ENCODE measurements at places on chromosomes 7 and 10. TPM values are rescaled to one million over a fixed set of nuclear protein-coding genes. Genes with fewer than 3 reads are reported as not detected.

DNA sequence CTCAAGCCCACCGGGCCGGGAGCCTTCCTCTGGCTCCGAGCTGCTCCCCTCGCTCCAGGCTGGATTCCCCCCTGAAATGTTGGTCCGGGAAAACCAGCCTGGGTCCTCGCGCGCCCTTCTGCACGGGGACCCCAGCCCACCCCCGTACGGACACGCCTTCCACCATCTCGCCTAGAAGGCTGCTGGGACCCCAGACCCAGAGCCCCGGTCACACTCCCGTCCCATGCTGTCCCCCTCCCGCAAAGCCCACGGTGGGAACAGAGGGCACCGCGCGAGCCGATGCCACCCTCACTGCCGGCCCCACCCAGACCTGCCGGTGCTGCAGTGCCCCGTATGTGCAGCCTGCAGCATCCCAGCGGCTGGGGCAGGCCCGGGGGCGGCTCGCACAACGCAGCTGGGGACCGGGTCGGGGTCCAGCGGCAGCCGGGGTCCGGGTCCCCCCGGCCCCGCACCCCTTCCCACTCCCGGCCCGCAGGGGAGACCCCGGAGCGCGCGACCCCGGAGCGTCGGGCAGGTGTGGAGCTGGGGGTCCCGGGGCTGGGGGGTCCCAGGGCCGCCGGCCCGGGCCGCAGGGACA lies 871 bp downstream of the SPOCK2 start:
- peak; percentile 70 for DNase-seq

DNA sequence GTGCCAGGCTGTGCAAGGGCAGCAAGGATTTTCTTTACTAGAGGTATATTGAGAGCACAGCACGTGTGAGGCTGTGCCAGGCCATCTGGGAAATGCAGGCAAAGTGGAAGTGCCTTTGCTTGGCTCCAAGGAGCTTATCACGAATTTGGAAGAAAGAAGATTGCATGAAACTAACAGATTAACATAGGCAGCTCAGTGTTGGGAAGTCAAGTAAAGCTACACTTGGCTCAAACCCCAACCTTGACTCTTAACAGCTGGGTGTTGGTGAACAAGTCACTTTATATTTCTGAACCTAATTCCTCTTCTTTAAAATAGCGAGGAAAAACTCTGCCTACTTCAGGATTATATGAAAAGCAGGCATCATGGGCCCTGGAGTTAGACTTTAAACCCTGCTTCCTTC lies 105.2 kb downstream of the PLCE1 start:
- DNase-seq: no peak

DNA sequence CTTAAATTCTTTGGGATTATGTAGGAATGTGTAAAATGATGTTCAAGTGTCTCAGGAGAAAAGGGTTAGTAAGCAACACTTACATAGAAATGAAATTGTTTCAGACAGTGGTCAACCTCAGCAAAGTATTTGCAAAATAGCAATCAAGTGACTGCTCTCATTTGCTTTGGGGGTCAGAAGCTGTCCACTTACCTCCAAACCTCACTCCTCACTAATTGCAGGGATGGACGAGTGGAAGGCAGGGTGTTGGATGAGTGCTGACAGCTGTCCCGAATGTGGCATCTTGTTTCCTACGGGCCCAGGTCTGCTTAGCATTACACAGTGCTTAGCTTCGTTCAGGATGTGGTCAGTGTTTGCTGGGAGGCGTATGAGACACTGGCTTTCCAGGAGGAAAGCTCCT lies 437.0 kb downstream of the SUGCT start:
- no peak for DNase-seq

GRCh38 chr10:110820321-110820814 lies 51.4 kb upstream of the PDCD4 start:
- no peak for DNase-seq

DNA sequence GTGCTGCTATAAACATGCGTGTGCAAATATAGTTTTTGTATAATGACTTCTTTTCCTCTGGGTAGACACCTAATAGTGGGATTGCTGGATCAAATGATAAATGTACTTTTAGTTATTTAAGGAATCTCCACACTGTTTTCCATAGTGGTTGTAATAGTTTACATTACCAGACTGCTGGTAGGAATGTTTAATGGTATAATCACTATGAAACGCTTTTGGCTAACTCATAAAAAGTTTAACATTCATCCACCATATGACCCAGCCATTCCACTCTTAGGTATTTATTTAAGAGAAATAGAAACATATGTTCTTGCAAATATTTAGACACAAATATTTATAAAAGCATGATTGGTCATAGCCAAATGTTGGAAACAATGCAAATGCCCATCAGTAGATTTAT lies 32.1 kb upstream of the TFEC start:
- DNase-seq: no peak

DNA sequence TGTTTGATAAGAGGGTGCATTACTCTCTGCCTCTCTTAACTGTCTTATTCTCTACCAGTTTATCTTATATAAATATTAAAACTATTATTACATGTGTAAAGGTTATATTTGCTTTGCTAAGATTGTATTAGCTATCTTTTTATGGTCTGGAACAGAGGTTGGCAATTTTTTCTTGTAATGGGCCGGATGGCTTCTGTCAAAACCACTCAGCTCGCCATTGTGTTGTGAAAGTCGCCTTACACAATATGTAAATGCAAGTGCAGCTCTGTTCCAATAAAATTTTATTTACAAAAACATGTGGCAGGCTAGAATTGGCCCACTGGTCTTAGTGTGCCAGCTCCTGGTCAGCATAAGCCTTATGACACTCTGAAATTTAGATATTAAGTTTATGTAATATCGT lies 185.8 kb downstream of the SDK1 start:
- no peak for DNase-seq

GRCh38 chr7:154584352-154585252 lies 418.3 kb downstream of the PAXIP1 start:
- no peak for DNase-seq

DNA sequence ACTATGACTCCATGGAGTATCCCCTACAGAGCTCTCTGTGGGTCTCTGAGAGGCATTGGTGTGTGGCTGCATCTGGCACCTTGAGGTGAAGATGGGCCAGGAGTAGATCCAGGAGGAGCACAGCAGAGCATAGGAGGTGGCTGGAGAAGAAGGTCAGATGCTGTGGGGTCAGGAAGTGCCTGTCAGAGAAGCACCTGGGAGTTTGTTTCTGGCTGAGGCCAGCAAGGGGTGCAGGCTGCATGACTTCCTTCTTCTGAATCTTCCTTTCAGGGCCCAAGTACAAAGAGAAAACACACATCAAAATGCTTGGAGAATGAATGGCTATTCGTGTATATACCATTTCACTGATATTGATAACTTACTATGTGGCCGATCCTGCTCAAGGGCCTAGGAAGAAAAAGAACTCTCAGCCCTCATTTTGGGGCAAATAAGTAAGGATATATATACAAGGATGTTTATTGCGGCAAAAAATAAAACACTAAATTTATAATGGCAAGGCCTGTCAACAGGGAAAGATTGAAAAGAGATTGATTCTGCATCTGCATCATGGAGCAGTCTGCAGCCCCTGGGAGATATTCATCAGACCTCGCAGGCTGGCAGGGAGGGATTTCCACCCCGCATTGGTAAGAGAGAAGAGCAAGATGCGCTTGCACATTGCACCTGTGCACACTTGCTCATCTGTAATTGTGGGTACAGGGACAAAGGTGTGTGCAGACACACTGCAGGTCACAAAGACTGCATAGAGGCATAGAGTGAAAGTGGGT lies 39.2 kb downstream of the PTPRE start:
- no peak for DNase-seq

DNA sequence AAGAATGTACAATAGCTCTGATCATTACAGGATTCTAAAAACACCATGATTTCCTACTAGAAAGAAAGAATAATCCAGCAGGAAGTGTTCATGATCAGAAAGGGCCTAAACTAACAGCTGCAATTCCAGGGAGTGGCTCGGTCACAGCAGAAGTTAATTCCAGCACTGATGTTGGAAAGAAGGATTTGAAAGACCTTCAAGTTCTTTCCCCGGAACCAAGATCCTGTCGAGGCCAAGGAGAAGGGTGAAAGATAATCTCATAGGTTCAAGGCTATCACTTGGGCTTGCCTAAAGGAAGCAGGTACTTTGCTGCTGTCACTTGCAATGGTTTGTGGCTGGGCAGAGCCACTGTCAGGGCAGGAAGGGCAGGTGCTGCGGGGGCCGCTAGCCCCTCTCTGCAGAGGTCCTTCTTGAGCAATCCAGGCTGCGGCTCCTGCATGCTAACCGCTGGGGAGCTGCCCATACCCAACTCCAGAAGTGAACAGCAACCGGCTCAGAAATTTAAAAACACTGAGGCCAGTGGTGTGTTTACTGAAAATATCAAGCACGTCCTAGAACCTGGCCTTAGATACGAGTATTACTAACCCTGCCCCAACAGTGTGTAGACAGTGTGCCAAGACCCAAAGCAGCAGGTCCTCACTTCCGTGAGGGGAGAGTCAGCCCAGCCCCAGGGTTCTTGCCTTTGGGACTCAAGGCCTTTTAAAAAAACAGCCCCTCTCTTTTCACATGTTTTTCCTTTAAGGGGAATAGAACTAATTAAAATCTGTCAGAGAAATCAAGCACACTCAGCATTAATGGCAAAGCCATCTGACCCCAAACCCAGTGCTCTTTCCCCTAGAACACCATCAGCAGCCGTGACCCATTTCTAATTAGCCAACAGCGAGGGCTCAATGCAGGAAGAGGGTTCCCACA lies 76.8 kb downstream of the VIPR2 start:
- DNase-seq: no peak

DNA sequence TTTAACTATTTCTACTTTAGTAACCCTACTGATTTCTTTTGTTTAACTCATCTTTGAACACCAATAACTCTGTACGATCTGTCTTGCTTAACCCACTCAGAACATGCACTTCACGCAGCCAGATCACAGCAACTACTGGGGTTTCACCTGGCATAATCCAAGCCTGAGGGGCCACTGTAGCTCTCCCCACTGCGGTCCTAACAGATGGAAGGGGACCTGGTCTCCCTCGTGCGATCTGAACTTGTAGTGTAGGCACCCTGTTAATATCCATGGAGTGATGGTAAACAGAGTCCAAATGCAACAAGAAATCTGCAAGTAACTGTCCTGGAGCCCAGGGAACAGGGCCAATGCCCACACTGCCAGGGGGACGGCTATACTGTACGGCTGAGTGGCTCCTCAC lies 45.5 kb downstream of the INSIG1 start:
- no peak for DNase-seq

DNA sequence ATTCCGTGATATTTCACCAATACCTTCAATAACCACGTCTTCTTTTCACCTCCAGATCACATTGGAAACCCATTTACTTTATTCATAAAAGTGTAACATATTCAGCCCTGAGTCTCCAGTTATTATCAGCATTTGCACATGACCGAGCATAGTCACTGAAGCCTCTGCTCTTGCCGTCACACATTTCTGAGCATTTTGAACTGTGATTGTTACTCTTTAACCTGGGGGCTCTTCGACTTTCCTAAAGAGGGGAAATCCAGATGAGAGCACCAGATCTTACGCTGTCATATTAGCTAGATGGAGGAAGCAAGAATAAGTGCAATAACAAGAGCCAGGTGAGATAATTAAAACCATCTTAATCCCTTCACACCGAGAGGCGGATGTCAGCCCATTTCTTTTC lies 260.0 kb upstream of the NRP1 start:
- DNase-seq: no peak

GRCh38 chr7:28739826-28740225 lies 218.3 kb downstream of the TRIL start:
- no peak for DNase-seq

- DNase-seq: peak; percentile 16
Observed at GRCh38 chr10:70567603-70568002, 34.9 kb downstream of the PRF1 start.

Gene CCL24
- total RNA-seq: not detected

Gene CPA1
- not detected for total RNA-seq

Gene POLR2J2
- total RNA-seq: 20.8 TPM

Gene C10orf105
- 0.17 TPM for total RNA-seq

Gene DYDC2
- total RNA-seq: not detected

Gene CALML3
- not detected for total RNA-seq

Gene HOXA6
- not detected for total RNA-seq

Gene TWIST1
- total RNA-seq: not detected

Gene CYP26C1
- not detected for total RNA-seq

Gene TEX47
- not detected for total RNA-seq

Gene LFNG
- total RNA-seq: 121 TPM

All from activated naive CD8-positive, alpha-beta T cell treated with anti-CD3 and anti-CD28 coated beads, Interleukin-2, amount 10 ng/mL, durations not matched to agents 7 days and 5 days (primary cell).